ENCODE measurements at places on chromosomes 7 and 10. TPM values are rescaled to one million over a fixed set of nuclear protein-coding genes. Genes with fewer than 3 reads are reported as not detected.

CALHM1 gene
- 0.06 TPM for total RNA-seq

NKX2-3 gene
- total RNA-seq: not detected

CCDC146 gene
- total RNA-seq: 19.6 TPM

POR gene
- total RNA-seq: 66.5 TPM

TFAM gene
- 34.1 TPM for total RNA-seq

GIMAP7 gene
- total RNA-seq: 13.2 TPM

PPP1R17 gene
- 1.8 TPM for total RNA-seq

ACTA2 gene
- 357 TPM for total RNA-seq

ZFYVE27 gene
- total RNA-seq: 33.5 TPM

GARIN1A gene
- total RNA-seq: 0.50 TPM

TES gene
- total RNA-seq: 35.4 TPM

INA gene
- 55.2 TPM for total RNA-seq

RPEL1 gene
- 0.11 TPM for total RNA-seq

MSRB2 gene
- 25.1 TPM for total RNA-seq

SMKR1 gene
- total RNA-seq: 2.9 TPM

TFEC gene
- 6.6 TPM for total RNA-seq

GPR158 gene
- 24.6 TPM for total RNA-seq

LEP gene
- total RNA-seq: 0.06 TPM

SYT15 gene
- total RNA-seq: 4.5 TPM

TMEM270 gene
- total RNA-seq: not detected

CFAP69 gene
- 17.5 TPM for total RNA-seq

MRC1 gene
- 13.0 TPM for total RNA-seq

All from spinal cord (tissue), 10 donors.